ENCODE measurements at places on chromosomes 13 and 19. TPM values are rescaled to one million over a fixed set of nuclear protein-coding genes. Genes with fewer than 3 reads are reported as not detected.

The CRX gene
- total RNA-seq, result not detected

The CA11 gene
- total RNA-seq, result 1.5 TPM

The CNFN gene
- not detected for total RNA-seq

The CALR3 gene
- not detected for total RNA-seq

The OVOL3 gene
- not detected for total RNA-seq

The CEACAM7 gene
- total RNA-seq, result not detected

The ZNF135 gene
- total RNA-seq, result 8.0 TPM

The ATP8B3 gene
- total RNA-seq, result 1.8 TPM

The IL11 gene
- 3.9 TPM for total RNA-seq

The KLF1 gene
- total RNA-seq, result not detected

The ZNF20 gene
- total RNA-seq, result 4.5 TPM

The HNRNPL gene
- 232 TPM for total RNA-seq

The SPRED3 gene
- 1.5 TPM for total RNA-seq

The RUBCNL gene
- total RNA-seq, result 7.0 TPM

The ATP4B gene
- not detected for total RNA-seq

The GFY gene
- not detected for total RNA-seq

The VSTM2B gene
- total RNA-seq, result not detected

The NTF4 gene
- not detected for total RNA-seq

The ZNF845 gene
- total RNA-seq, result 10.2 TPM

The EXOC3L2 gene
- total RNA-seq, result not detected

The MYBPC2 gene
- total RNA-seq, result not detected

The SYT3 gene
- not detected for total RNA-seq
